ENCODE measurements at places on chromosomes 2 and 18.

DNA sequence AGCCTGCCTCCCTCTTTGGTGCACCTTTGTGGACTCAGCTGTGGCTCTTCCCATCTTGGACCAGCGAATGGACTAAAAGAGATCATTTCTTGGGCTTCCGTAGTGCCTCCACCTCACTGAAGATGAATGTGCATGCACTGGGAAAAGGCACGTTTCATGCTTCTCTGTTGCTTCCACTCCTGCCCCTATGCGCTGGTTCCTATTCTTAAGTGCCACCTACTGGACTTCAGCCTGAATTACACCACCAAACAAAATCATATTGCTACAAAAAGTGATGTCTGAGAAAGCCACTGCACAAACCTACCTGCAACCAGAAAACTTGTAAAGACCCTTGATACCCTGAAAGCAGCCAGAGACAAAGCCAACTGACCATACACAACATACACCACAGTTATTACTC is 695.6 kb downstream of the TSN start:
- peak; percentile 17 for DNase-seq

GRCh38 chr18:11885278-11885947 is 22.7 kb downstream of the MPPE1 start:
- no peak for DNase-seq

DNA sequence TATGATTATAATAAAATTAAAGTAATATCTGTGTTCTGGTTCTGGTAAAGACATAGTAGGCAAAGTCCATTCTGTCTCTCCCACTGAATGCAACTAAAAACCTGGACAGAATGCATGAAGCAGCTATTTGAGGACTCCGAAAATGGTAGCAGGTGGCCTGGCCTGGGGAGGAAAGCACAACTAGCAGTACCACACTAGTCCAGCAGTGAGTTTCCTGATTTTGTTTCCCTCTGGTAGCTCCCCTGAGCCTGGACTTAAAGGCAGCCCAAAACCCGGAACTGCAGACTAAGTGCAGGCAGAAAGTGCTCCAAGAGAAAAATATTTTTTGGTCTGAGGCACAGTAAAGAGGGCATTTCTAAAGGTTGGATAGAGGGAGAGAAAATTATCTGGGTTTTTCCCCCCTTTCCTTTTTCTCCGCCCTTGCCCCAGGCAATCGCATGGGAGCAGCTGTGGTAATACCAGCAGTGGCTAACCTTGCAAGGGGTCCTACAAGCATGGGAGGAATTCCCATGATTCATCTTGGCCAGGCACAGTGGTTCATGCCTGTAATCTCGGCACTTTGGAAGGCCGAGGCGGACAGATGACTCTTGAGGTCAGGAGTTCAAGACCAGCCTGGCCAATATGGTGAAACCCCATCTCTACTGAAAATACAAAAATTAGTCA is 32.3 kb downstream of the ASXL2 start:
- DNase-seq: no peak

- DNase-seq: no peak
Measured at GRCh38 chr2:6308986-6309385, 556.7 kb downstream of the CMPK2 start.

- no peak for DNase-seq
Measured at GRCh38 chr18:68229351-68229750, 485.6 kb downstream of the TMX3 start.

DNA sequence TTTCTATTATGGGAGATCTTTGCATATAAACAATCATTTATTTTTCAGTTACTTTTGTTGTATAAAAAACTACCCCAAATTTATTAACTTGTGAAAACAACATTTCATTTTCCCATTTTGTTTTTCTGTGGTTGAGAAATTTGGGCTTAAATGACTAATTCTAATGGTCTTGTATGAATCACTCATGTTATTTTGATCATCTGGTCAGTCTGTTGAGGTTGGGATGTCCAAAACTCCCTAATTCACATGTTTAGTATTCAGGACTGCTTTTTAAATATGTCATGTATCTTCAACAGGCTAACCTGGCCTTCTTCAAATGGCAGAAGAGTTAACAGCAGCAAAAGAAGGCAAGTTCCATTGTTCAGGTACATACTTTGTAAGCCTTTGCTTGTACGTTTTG is 788.1 kb downstream of the TRIB2 start:
- DNase-seq: no peak

DNA sequence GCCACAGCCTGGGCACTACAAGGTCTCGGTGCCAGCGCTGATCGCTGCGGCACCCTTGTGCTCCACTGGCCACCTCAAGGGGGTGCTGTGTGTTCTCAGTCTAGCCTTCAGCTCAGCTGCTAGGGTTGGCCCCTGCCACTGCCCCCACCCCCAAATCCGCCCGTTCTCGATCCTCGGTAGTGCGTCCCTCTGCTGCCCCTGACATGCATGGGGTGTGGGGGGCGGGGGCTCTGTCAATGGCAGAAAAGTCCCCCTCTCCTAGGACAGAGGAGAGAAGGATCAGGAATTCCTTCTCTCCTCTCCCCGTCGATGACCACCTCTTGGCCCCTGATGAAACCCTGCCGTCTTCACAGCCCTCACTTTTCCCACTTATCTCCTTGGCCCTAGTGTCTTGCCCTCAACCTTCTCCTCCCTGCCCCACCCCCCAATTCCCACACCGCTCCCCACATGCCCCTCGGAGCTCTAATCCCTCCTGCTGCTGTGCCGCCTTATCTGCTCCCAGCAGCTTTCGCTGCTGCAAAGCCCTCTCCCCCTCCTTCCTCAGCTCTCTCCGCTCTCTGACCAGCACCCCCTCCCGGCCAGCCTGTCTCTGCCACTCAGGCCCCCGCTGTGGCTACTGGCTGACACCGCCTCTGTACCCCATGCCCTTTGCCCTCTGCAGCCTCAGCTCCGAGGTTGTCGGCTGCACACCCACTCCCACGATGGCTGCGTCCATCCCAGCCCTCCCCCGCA is 4.3 kb upstream of the ASIC4 start:
- DNase-seq: no peak

- no peak for DNase-seq
Measured at GRCh38 chr18:12417687-12418086, 10.0 kb downstream of the PRELID3A start.

DNA sequence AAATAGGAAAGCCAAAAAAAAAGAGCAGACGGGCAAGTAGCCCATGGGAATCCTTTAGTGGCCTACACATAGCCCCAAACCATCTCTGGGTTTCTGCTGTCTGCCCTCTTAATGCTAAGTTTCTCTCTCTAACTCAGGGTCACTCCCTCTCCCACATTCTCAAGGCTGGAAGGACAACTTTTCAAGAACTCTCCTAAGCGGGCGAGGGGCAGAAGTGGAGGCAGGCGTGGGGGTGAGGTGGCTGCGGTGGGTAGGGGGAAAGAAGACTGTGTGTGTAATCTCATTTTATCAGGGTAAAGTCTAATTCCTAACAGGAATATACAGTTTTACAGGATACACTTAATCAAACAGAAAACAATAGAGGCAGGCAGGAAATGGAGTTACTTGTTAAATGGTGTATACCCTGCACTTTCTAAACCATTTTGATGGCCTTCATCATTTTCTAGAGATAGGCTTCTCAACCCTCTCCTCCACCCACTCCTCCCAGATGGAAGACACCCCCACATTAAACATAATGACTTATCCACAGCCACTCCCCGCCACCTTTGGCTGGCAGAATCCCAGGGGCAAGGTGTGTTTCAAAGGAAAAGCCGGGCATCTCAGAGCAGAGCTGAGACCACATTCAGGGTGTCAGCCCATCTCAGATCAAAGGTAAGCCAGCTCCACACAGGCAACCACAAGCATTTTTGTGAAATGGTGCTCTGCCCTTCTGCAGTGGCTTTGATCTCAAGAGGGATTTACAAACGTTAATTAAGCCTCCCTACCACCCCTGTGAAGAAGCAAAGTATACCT is 6.8 kb downstream of the SMAD7 start:
- DNase-seq: no peak

- DNase-seq: no peak
Measured at GRCh38 chr2:70771446-70771845, 3.4 kb upstream of the ADD2 start.

- no peak for DNase-seq
Measured at GRCh38 chr2:139360654-139361053, 580.5 kb upstream of the NXPH2 start.

DNA sequence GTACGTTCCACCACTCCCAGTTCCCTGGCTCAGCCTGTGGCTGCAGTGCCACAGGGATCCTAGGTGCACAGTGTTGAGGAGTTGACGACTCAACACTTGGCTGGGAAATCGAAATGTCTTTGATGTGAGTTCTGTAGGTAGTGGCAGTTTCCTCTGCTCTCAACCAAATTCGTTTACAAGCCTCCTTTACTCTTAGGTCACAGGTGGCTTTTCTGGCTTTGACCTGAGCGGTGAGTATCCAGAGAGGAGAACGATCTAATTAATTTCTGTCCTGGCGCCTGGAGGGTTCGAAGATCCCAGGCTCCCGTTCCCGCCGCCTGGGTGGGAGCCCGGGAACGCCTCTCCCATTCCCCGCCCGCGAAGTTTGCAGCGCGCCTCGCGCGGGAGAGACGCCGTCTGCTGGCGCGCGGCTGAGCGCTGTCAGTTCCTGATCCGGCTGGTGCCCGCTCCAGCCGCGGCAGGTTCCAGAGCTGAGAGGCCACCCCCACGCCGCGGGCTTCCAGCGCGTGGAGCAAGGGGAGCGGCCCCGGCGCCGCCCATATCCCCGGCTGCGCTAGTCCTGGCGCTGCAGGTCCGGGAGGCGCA is at the start of gene LAMA3:
LAMA3 (plus strand) TSS at position 423 of the 585 bp plus-strand sequence. CDS start 231 bp downstream, outside the sequence.
- DNase-seq: no peak

DNA sequence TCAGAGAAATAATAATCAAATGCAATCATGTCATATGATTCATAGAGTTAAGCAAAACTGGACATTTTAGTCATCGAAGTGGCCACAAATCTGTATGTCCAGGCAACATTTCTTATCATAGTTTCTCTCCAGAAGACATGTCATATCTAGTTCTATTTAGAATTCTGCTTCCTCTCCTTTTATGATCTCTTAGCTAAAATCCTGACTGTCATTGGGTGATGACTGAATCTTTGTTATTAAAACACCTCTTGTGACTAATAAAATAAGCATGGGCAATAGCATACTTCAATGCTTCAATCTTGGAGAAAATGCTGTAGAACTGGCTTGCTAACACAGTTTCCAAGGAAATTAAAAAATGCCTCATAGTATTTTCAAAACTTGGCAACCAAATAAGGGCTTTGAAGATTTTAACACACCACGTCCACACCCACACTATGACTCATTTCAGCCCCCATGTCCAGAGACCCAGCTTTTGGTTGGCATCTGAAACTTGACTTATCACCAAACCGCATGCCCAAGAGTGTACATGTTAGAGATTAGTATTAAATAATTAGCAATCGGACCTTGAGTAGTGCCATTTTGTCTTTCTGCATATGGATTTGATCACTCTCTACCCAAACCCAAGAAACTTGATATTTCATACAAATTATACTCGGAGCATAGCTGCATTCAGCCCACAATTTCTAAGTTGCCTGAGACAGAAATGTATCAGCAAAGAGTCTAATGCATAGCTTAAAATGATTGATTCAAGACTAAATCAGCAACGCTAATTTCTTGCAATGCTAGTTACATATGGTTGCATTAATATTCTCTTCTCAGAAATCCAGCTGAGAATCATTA is 106.5 kb upstream of the ETAA1 start:
- DNase-seq: no peak

- no peak for DNase-seq
Measured at GRCh38 chr2:61272421-61273070, 110.6 kb downstream of the C2orf74 start.

GRCh38 chr2:196406-196805 is 67.4 kb downstream of the SH3YL1 start:
- no peak for DNase-seq

DNA sequence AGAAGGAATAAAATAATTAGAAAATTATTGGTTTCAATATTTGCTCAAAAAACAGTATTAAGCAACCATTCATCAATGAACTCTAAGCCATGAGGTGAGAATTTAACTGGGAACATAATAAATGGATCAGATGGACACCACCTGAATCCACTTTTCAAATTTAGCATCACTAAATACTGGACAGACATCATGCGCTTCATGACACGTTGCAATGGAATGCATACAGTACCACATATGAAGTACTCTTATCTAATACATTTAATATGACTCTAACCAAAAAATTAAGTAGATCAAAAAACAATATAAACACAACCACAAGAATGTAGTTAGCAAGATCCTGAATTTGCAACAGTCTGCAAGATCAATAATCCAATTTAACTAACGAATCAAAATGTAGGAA is 76.6 kb downstream of the COBLL1 start:
- no peak for DNase-seq

DNA sequence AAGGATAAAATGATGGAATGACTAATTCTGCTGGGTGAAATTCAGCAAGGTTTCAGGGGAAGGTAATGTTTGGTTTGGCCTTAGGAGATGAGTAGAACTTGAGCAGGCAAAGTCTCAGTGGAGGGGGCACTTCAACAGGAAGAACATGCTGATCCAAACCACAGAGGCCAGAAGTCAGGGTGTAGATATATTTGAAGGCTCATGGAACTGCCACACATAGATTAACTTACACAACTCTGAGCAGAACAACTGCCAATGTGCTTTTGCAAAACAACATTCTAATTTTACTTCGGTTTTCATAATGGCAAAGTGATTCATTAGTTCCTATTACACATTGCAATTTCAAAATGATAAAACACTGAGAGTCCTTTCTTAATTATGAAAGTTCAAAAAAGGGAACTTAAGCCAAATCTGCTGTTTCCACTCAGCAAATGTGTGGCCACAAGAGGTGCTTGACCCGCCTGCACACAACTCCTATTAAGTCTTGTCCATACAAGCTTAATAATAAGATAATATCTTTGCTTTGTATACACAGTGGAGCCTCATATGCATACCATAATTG is 284.8 kb downstream of the MREG start:
- no peak for DNase-seq

- DNase-seq: no peak
Measured at GRCh38 chr2:218291318-218292047, 820 bp downstream of the TMBIM1 start.

- no peak for DNase-seq
Measured at GRCh38 chr2:160209516-160209856, 9.4 kb upstream of the ITGB6 start.

DNA sequence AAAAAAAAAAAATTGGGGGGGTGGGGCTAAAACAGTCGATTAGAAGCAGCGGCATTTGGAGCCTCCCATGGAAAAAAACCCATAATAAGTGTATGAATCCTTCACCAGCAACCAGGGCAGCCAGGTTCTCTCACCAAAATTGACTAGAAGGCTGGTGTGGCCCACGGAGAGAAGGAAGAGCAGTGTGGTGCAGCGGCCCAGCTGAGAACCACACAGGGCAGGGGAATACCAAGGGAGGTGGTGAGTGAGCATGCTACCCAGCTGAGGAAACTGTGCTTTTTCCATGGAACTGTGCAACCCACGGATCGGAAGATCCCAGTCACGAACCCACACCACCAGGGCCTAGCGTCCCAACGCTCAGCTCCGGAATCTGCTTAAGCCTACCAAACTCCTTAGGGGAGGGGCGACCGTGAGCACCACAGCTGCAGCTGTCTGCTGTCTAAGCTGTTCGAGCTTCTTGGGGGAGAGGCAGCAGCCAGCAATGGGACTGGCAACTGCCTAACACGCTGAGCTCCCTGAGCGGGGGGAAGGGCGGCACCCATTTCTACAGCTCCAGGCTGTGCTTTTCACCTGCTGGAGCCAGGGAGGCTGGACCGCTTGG is 1037.2 kb upstream of the ACVR2A start:
- DNase-seq: no peak

- no peak for DNase-seq
Measured at GRCh38 chr2:188622601-188623260, 331.1 kb downstream of the GULP1 start.
